Activated naive CD8-positive, alpha-beta T cell treated with anti-CD3 and anti-CD28 coated beads for 36 hours (primary cell): ENCODE measurements at places on chromosomes 7 and 10. TPM values are rescaled to one million over a fixed set of nuclear protein-coding genes. Genes with fewer than 3 reads are reported as not detected.

GRCh38 chr7:37107047-37107750, 341.5 kb downstream of the ELMO1 start:
- DNase-seq: no peak
- H3K4me3 ChIP-seq: no peak overlapping the region

GRCh38 chr10:6161921-6162320, 40.8 kb upstream of the PFKFB3 start:
- H3K27ac ChIP-seq: peak overlapping the region; percentile 0
- H3K4me1 ChIP-seq: peaks cover 39% of the 10 kb centered on the region
- no peak overlapping the region for H3K4me3 ChIP-seq
- DNase-seq: no peak

GRCh38 chr7:44109991-44110390, 5.8 kb downstream of the AEBP1 start:
- peaks cover 13% of the 10 kb centered on the region for H3K4me1 ChIP-seq
- H3K27ac ChIP-seq: no peak overlapping the region
- H3K27me3 ChIP-seq: no peaks in the 10 kb centered on the region
- DNase-seq: no peak
- peaks cover 25% of the 10 kb centered on the region for H3K36me3 ChIP-seq

GRCh38 chr7:107642501-107642900, 18.1 kb upstream of the SLC26A4 start:
- H3K36me3 ChIP-seq: peaks cover 5% of the 10 kb centered on the region
- no peak overlapping the region for H3K4me3 ChIP-seq
- H3K27ac ChIP-seq: no peak overlapping the region
- peaks cover 19% of the 10 kb centered on the region for H3K4me1 ChIP-seq
- no peak for DNase-seq

DNA sequence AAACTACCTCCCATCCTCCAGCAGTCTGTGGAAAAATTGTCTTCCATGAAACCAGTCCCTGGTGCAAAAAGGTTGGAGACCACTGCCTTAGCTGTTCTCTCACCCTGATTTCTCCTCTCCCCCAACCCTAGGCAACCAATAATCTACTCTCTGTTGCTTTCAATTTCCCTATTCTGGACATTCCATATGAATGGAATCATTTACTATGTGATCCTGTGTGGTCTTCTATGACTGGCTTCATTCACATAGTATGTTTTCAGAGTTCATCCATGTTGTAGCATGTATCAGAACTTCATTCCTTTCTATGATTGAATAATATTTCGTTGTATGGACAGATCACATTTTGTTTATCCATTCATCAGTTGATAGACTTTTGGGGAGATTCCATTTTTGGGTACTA, 38.3 kb upstream of the DLG5 start:
- peaks cover 3% of the 10 kb centered on the region for H3K36me3 ChIP-seq
- no peaks in the 10 kb centered on the region for H3K4me1 ChIP-seq
- no peak overlapping the region for H3K27ac ChIP-seq
- H3K4me3 ChIP-seq: no peak overlapping the region

DNA sequence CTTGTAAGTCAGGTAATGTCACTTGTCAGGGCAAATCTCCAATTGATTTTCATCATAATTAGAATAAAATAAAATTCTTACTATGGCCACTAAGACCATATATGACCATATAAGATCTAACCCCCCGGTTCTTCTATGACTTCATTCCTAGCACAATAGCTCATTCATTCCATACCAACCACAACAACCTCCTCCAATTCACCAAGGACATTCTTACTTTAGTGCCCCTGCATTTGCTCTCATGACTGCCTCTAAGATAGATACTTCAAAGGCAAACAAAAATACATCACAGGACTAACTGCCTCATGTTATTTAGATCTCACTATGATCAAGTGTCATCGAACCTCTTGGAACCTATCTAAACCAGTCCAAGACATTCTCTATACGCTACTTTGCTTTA, 90.8 kb downstream of the SNX13 start:
- H3K4me1 ChIP-seq: peaks cover 8% of the 10 kb centered on the region
- DNase-seq: no peak
- H3K27me3 ChIP-seq: no peaks in the 10 kb centered on the region
- H3K4me3 ChIP-seq: no peak overlapping the region

DNA sequence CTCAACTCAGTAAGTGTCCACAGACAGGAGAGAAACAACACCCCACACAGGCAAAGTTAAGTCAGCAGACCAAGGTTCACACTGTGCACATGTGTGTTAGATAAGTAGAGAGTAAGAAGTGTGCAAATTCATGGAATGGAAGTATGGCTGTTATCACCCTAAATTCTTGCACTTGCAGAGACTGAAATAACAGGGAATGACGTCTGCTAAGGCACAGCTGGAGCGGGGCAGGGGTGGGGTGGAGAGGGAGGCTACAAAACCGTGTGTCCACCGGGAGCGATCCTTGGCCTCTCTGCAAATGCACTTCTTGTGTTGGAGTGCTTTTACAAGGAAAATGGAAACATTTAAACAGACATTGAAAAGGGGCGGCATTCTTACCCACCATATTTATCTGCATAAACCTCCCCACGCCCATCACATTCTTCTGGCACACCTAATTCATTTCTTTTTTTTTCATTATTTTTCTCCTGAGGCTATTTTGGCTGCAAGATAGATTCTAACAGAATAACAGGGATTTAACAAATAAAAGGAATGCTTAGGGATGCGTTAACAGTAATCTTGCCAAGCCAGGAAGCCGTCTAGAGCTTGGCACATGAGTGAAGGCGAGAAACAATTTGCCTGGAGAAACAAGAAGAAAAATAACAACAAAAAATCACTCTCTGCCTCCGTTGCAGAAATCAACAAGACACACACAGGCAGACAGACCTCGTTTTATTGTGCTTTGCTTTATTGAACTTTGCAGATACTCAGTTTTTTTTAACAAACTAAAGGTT, 30.1 kb downstream of the TNS3 start:
- no peaks in the 10 kb centered on the region for H3K36me3 ChIP-seq
- H3K4me3 ChIP-seq: no peak overlapping the region
- H3K4me1 ChIP-seq: no peaks in the 10 kb centered on the region
- no peak overlapping the region for H3K27ac ChIP-seq

GRCh38 chr10:103535595-103535994, 42.1 kb downstream of the NEURL1 start:
- H3K4me1 ChIP-seq: no peaks in the 10 kb centered on the region
- H3K27me3 ChIP-seq: no peaks in the 10 kb centered on the region
- no peak overlapping the region for H3K4me3 ChIP-seq
- H3K36me3 ChIP-seq: peaks cover 3% of the 10 kb centered on the region
- H3K27ac ChIP-seq: no peak overlapping the region

DNA sequence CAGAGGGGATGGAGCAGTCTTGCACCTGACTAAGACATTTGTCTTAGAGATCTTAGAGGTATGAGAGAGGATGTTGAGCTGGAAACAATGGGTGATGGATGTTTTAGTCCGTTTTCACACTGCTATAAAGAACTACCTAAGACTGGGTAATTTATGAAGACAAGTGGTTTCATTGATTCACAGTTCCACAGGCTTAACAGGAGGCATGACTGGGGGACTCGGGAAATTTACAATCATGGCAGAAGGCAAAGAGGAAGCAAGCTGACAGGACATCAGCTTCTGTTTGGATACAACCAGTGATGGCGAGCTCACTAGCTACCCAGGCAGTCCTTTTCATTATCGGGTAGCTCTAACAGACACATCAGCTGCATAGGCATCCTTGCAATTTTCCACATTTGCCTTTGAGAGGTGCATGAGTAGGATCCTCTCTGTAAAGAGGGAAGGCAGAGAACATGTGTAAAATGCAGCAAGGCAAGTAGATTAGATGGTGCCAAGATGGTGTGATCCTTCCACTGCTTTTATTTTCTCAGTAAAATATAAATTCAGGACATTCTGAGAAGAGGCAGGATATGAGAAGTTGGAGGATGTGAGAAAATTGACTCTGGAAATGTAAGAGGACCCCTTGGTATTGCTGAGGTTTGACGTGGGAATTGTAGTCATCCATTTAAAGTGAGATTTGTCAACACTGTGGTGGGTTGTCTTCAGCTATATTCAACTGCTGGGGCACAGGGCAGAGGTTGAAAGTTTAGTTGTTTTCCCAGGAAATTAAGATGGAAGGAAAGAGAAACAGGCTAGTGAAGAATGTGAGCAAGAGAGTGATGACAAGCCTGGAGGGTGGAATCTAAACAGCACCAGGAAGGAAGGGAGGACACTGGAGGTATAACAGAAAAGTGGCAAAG, 1140.0 kb upstream of the AUTS2 start:
- H3K36me3 ChIP-seq: no peaks in the 10 kb centered on the region
- no peak overlapping the region for H3K27ac ChIP-seq
- DNase-seq: no peak
- H3K4me3 ChIP-seq: no peak overlapping the region
- no peaks in the 10 kb centered on the region for H3K4me1 ChIP-seq

- H3K27ac ChIP-seq: no peak overlapping the region
- H3K4me1 ChIP-seq: no peaks in the 10 kb centered on the region
- no peaks in the 10 kb centered on the region for H3K36me3 ChIP-seq
- peaks cover 5% of the 10 kb centered on the region for H3K27me3 ChIP-seq
- H3K4me3 ChIP-seq: no peak overlapping the region
These were observed 4.9 kb downstream of the SRRM3 start for GRCh38 chr7:76206633-76207032.

DNA sequence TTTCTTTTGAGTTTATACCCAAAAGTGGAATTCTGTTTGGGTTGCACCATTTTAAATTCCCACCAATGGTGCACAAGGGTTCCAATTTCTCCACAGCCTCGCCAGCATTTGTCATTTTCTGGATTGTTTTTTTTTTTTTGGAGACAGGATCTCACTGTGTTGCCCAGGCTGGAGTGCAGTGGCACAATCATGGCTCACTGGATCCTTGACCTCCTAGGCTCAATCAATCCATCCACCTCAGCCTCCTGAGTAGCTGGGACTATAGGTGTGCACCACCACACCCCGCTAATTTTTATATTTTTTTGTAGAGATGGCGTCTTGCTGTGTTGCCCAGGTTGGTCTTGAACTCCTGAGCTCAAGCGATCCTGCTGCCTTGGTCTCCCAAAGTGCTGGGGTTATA, 46.6 kb downstream of the CUX1 start:
- no peaks in the 10 kb centered on the region for H3K27me3 ChIP-seq
- DNase-seq: no peak
- no peaks in the 10 kb centered on the region for H3K36me3 ChIP-seq
- H3K4me3 ChIP-seq: no peak overlapping the region
- no peak overlapping the region for H3K27ac ChIP-seq
- peaks cover 4% of the 10 kb centered on the region for H3K4me1 ChIP-seq

GRCh38 chr7:9204571-9204970, 771.2 kb downstream of the NXPH1 start:
- no peak overlapping the region for H3K4me3 ChIP-seq
- no peak for DNase-seq
- no peaks in the 10 kb centered on the region for H3K36me3 ChIP-seq
- H3K27ac ChIP-seq: no peak overlapping the region
- no peaks in the 10 kb centered on the region for H3K27me3 ChIP-seq

DNA sequence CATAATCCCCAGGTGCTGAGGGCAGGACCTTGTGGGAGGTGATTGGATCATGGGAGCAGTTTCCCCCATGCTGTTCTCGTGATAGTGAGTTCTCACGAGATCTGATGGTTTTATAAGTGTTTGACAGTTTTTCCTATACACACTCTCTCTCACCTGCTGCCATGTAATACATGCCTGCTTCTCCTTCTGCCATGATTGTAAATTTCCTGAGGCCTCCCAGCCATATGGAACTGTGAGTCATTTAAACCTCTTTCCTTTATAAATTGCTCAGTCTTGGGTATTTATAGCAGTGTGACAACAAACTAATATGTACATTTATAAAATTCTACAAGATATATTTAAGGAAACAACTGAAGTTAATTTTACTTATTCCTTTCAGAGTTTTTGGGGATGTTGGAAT, 170.8 kb upstream of the BET1 start:
- no peak overlapping the region for H3K27ac ChIP-seq
- H3K4me1 ChIP-seq: peaks cover 13% of the 10 kb centered on the region
- peaks cover 41% of the 10 kb centered on the region for H3K27me3 ChIP-seq

- H3K36me3 ChIP-seq: no peaks in the 10 kb centered on the region
- DNase-seq: no peak
- no peak overlapping the region for H3K4me3 ChIP-seq
- no peaks in the 10 kb centered on the region for H3K4me1 ChIP-seq
- H3K27me3 ChIP-seq: no peaks in the 10 kb centered on the region
These were observed 22.5 kb downstream of the ARL4A start for GRCh38 chr7:12709726-12710502.

Gene REPIN1
- 54.7 TPM for total RNA-seq

Gene MINDY3
- 18.0 TPM for total RNA-seq

Gene KIAA1549
- 1.7 TPM for total RNA-seq

Gene NPY
- not detected for total RNA-seq

Gene ANXA8
- not detected for total RNA-seq

Gene ARHGEF5
- total RNA-seq: 13.3 TPM
